ENCODE measurements at places on chromosomes 7 and 10.
A peak's percentile ranks its signal among the peaks of the same experiment; 100 is the strongest.

- no peak for DNase-seq
Measured at GRCh38 chr10:125035588-125036295, 93.8 kb downstream of the ZRANB1 start.

- DNase-seq = no peak
Measured at GRCh38 chr10:125840955-125841354, 17.6 kb downstream of the BCCIP start.

- DNase-seq = no peak
Measured at GRCh38 chr10:94423627-94424026, 21.3 kb downstream of the TBC1D12 start.

DNA sequence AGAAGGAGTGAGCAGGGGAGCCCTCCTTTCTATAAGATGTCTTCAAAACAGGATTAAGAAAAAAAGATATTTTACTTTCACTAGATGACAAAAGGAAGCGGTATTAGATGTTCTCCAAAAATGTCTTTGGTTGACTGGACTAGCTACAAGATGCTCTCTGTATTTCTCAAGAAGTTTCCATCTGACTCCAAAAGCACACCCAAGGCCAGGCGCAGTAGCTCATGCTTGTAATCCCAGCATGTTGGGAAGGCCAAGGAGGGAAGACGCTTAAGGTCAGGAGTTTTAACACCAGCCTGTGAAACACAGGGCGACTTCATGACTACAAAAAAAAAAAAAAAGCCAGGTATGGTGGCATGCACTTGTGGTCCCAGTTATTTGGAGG, 84.5 kb downstream of the PIP4K2A start:
- no peak for DNase-seq

- peak; percentile 78 for DNase-seq
Measured at GRCh38 chr10:3217301-3217700, 44.7 kb upstream of the PITRM1 start.

- no peak for DNase-seq
Measured at GRCh38 chr7:17176371-17177032, 122.0 kb upstream of the AHR start.

- DNase-seq = peak; percentile 66
Measured at GRCh38 chr7:7292608-7293007, 110.3 kb downstream of the C1GALT1 start.

- no peak for DNase-seq
Measured at GRCh38 chr7:83280671-83281070, 118.0 kb upstream of the PCLO start.

DNA sequence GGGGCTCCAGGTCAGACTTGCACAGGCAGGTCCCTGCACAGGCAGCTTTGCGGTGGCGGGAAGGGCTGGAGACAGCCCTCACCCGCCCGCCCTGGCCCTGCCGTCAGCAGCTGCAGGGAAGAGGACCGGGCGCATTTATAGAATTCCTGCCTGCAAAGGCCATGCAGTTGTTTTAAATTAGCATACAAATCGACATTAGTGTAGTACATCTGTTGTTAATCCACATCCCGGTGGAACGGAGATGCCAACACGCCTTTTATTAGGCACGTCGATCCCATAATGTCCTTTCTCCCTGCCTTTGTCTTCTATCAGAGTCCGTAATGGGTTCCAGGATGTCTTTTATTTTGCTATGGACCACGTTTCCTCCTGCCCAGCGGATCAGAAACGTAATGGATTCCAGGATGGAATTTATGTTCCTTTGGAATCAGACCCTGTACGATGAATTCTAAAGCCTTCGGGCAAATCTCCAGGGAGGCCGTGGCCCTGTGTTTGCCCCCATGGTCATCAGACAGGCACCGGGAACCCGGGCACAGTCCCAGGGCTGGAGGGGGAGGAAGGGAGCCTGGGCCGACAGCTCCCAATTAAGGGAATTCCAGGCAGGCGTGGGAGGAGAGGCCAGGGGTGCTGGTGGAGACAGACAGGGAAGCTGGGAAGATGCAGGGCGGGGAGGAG, 123.9 kb downstream of the COL26A1 start:
- peak; percentile 79 for DNase-seq

GRCh38 chr7:112708236-112708635, 82.0 kb downstream of the TMEM168 start:
- no peak for DNase-seq

GRCh38 chr7:41925946-41926345, 223.1 kb upstream of the INHBA start:
- no peak for DNase-seq

GRCh38 chr7:102463841-102464576, 654 bp downstream of the ALKBH4 start:
- DNase-seq = peak; percentile 26
